ENCODE measurements at places on chromosomes 11 and 22. TPM values are rescaled to one million over a fixed set of nuclear protein-coding genes. Genes with fewer than 3 reads are reported as not detected.

ACTN3 gene
- total RNA-seq: not detected

CNIH2 gene
- 10.9 TPM for total RNA-seq

LRRC4C gene
- total RNA-seq: 10.6 TPM

ARHGAP32 gene
- total RNA-seq: 24.8 TPM

MAPK8IP2 gene
- total RNA-seq: 25.3 TPM

DNA sequence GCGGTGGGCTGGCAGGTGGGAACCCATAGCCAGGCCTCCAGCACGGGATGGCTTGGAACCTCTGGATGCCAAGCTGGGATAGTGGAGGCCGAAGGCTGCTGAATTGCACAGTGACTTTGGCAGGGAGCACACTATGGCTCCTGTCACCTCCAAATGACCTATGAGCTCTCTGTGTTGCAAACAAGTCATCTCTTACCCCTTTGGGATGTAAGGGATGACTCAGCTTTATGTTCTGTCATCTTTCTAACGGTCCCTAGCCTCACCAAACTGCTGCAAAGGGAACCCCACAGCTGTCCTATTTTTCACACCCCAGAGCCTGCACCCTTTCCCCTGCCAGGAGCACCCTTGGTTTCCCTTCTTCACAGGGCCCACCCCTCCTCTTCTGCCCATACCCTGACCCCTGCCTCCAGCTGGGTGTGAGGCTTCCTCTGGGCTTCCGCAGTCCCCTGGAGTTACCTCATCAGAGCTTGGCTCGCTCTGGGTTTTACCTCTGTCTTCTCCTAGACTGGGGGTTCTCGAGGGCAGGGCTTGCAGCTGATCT is 2.7 kb upstream of the SCUBE1 start:
- DNase-seq: no peak

GRCh38 chr11:518463-519202 is 11.6 kb upstream of the RNH1 start:
- DNase-seq: peak; percentile 84

- DNase-seq: no peak
Measured at GRCh38 chr11:34179026-34179675, 73.7 kb downstream of the NAT10 start.

DNA sequence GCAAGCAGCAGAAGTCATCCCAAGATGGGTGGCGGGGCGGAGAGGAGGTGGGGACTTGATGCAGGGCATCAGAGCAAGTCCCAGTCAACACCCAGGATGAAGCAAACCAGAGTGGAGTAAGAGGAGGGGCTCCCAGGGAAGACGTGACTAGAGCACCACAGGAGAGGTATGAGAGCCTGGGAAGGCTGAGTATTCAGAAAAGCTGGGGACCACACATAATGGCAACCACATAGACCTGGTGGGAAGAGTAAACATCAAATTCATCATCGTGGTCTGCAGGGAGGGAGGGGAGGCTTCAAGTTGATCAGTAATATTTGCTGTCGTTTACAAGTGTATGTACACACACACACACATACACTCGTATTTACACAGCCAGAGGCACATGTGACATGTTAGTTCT is 60.7 kb upstream of the CLTCL1 start:
- no peak for DNase-seq

GRCh38 chr11:115286614-115287013 is 217.6 kb downstream of the CADM1 start:
- no peak for DNase-seq

DNA sequence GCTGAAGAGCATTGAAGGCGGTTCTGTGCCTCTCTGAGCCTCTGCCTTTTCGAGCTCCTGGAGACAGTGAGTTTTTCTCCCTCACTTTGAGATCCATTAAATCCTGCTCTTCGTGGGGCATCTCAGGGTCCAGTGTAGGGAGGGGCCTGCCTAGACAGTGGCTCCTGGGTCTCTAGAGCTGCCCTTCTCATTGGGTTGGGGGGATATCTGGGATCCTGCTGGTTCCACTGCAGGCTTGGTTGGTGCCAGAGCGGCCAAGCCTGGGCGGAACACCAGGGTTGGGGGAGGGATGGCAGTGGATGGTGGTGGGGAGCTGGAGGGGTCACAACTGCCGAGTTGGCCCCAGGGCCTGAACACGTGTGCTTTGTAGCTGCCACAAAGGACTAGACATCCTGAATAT is 52.2 kb upstream of the CARS1 start:
- DNase-seq: no peak

DNA sequence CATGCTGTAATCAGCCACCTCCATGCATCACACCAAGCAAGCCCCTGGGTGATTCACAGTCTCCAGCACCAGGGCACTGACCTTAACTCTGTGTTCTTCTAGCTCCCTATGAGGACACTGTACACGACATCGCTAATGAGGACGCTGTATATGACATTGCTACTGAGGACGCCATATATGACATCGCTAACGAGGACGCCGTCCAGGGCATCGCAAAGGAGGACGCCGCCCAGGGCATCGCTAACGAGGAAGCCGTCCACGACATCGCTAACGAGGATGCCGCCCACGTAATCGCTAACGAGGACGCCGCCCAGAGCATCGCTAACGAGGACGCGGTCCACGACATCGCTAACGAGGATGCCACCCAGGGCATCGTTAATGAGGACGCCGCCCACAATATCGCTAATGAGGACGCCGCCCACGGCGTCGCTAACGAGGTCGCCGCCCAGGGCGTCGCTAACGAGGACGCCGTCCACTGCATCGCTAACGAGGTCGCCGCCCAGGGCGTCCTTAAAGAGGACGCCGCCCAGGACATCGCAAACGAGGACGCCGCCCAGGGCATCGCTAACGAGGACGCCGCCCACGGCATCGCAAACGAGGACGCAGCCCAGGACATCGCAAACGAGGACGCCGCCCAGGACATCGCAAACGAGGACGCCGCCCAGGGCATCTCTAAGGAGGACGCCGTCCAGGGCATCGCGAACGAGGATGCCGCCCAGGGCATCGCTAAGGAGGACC is 34.5 kb upstream of the DGCR6L start:
- no peak for DNase-seq

DNA sequence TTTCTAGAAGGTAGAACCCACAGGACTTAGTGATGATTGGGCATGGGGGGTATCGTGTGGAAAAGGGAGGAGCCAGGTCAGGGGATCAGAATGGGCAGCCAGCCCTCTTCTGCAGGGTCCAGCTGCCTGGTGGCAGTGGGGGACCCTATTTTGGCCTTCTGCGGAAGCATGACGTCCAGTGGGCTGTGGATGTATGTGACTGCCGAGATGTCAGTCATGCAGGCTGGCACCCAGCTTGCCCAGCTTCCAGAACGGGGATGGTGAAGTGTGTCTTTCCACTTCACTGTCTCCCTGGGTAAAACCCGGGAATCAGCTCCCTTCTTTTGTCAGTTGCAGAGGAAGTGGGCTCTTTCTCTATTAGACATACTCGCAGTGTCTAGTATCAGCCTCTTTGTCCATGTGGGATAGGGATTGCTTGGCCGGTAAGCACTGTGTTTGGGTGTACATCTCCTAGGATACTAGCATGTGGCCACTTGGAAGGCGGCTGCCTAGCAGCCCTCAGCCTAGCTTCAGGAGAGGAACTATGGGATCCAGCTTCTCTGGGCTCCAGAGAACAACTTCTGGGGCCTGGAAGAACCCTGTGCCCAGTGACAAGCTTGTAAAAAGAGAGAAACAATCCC is 51.4 kb downstream of the GRIK4 start:
- no peak for DNase-seq

GRCh38 chr22:44304354-44304753 is 8.4 kb downstream of the SHISAL1 start:
- no peak for DNase-seq

DNA sequence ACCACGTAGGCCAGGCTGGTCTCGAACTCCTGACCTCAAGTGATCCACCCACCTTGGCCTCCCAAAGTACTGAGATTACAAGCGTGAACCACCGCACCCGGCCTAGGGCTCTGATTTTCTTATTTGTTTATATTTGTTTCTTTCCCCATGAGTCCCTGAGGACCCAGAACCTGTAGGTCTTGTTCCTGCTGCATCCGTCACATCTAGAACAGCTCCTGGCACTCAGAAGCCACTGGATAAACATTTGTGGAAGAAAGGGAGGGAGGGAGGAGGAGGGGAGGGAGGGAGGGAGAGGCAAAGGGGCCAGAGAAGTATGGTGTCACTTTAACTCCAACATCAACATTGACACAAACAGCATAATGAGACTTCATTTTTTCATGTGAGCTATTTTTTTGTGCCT is 67.7 kb downstream of the CELSR1 start:
- DNase-seq: no peak

DNA sequence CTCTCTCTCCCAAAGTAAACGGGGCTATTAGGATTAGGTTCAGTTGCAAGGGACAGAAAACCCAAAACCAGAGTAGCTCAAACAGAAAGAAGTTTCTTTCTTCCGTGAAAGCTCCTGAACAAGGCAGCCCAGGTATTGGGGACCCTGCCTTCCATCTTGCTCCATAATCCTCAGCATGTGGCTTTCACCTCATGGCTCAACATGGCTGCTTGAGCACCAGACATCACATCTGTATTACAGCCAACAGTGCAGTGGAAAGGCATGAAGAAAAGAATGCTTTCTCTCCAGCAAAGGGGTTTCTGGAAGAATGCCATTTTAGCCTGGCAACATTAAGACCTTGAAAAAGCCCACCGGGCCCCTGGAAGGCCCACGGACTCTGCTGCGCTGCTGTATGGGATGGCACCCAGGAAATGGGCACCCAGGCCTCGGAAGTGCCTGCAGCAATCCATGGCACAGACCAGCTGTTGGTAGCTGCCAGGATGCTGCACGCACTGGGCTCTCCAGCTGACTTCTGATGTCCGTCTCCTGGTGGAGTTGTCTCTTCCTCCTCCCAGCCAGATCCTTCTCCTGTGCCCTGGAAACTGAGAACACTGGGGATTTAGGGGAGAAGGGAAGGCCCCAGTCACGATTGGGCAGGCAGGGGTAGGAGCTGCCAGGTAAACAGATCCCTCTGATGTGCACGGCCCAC is 22.6 kb downstream of the PDGFB start:
- DNase-seq: no peak

Data from adrenal gland (tissue), 19 donors.